Stimulated activated CD4-positive, alpha-beta T cell treated with anti-CD3 and anti-CD28 coated beads, TNF-alpha, amount 100 ng/mL, for 1 hour (primary cell): ENCODE measurements at places on chromosomes 7 and 10.
A peak's percentile ranks its signal among the peaks of the same experiment; 100 is the strongest.

DNA sequence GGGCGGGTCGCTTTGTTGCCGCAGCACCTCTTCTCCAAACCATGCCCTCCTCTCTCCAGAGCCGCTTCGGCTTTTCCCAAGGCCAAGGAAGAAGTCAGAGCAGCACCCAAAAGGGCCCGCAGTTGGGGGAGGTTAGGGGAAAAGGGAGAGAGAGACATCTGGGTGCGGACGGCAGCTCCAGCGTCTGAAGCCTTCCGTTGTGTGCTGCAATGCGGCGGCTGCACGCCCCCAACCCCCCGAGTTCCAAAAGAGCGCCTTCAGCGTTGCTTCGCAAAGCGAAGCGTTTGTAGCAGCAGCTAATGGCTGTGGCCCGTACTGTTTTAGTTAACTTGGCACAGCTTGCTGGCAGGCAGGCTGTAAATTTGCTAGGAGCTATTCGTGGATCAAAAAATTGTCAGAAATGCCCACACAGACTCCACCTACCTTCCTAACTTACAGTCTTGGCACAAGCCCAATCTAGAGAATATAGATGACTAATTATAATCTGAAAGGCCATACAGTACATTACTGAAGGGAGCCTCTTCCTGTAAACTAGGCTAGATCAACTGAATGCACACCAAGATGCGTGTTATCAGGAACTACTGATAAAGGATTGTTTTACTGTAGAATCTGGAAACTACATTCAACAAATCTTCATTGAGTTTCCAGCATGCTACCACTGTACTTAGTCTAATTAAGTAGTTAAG is 1.1 kb upstream of the KBTBD2 start:
- no peak for DNase-seq

- no peak for DNase-seq
Observed at GRCh38 chr10:79404231-79404609, 41.2 kb downstream of the ZCCHC24 start.

- no peak for DNase-seq
Observed at GRCh38 chr7:124246262-124246863, 213.5 kb upstream of the TMEM229A start.

GRCh38 chr10:22927661-22928403 is at the start of gene ARMC3:
TSS of gene ARMC3 (plus strand) at chr10:22928053. CDS start at chr10:22931997, 3,944 bp downstream.
- peak; percentile 38 for DNase-seq
